ENCODE measurements at places on chromosomes 4 and X.

DNA sequence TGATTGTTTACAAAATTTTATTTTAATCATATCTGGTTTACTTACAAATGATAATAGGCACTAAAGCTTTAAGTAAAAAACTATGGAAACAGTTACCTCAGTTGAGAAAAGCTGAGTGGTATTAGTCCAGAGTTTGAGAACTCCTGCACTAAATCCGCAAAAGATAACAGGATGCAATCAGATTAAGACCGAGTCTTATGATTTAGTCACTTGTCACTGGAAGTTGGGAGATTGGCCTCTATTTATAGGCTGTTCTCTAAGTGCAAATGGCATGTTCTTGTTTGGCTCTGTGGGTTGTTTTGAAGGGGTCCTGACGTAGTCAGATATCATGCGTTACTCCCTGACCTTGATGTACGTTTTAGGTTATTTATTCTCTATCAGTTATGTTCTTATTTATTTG, 6.3 kb downstream of the GPAT3 start:
- H3K4me3 ChIP-seq: no peak overlapping the region
- no peak overlapping the region for H3K27ac ChIP-seq
- no peaks in the 10 kb centered on the region for H3K36me3 ChIP-seq

GRCh38 chr4:5019796-5020195, 538 bp upstream of the CYTL1 start:
- no peak overlapping the region for H3K4me3 ChIP-seq
- DNase-seq: no peak
- peaks cover 13% of the 10 kb centered on the region for H3K27me3 ChIP-seq
- peaks cover 17% of the 10 kb centered on the region for H3K4me1 ChIP-seq

- no peak overlapping the region for H3K4me3 ChIP-seq
- H3K27me3 ChIP-seq: no peaks in the 10 kb centered on the region
- H3K4me1 ChIP-seq: peaks cover 7% of the 10 kb centered on the region
- H3K27ac ChIP-seq: no peak overlapping the region
- peaks cover 10% of the 10 kb centered on the region for H3K36me3 ChIP-seq
- no peak for DNase-seq
These were observed 89.7 kb downstream of the LRP2BP start for GRCh38 chr4:185305979-185306442.

DNA sequence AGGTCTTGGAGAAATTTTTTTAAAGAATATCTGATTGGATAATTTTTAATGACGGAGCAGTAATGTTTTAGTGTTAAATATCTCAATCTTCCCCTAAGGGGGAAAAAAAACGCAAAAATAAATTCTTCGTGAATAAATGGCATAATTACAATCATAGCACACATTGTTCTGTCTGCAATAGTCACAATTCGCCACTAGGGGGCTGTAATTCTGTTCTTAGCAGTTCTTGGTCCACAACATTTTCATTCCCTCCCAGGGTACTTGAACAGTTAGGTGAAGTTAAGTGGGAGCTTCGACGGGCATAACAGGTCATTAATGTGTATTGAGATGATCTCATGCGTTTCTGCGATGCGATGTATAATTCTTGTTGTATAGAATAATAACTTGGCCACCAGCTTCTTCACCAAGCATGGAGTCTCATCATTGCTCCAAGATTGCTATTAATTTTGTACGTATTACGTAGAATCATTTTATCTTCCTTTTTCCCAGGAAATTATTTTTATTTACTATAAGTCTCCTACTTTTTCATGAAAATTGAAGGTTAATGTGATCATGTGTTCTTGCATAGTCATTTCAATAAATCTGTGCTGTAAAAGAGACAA, 27.2 kb downstream of the HTR2C start:
- H3K36me3 ChIP-seq: no peaks in the 10 kb centered on the region
- DNase-seq: no peak
- H3K27ac ChIP-seq: no peak overlapping the region
- H3K4me1 ChIP-seq: no peaks in the 10 kb centered on the region
- H3K4me3 ChIP-seq: no peak overlapping the region
- no peaks in the 10 kb centered on the region for H3K27me3 ChIP-seq

- H3K4me3 ChIP-seq: peak overlapping the region; percentile 87
- peak; percentile 21 for DNase-seq
- H3K27ac ChIP-seq: peak overlapping the region; percentile 99
- no peaks in the 10 kb centered on the region for H3K27me3 ChIP-seq
- H3K36me3 ChIP-seq: peaks cover 2% of the 10 kb centered on the region
These were observed 3.5 kb downstream of the HUWE1 start for GRCh38 chrX:53682885-53683555.

- H3K36me3 ChIP-seq: no peaks in the 10 kb centered on the region
- no peak for DNase-seq
- H3K27me3 ChIP-seq: no peaks in the 10 kb centered on the region
- no peak overlapping the region for H3K4me3 ChIP-seq
These were observed 9.7 kb downstream of the PPEF2 start for GRCh38 chr4:75892508-75892907.

Measured in naive thymus-derived CD8-positive, alpha-beta T cell (primary cell).